NCI-H510A treated with DMSO at 0.1 percent for 48 hours (cell line): ENCODE measurements at places on chromosomes 5 and 9.
A peak's percentile ranks its signal among the peaks of the same experiment; 100 is the strongest.

- peak; percentile 18 for DNase-seq
Measured at GRCh38 chr5:153613672-153614071, 123.2 kb downstream of the GRIA1 start.

- peak; percentile 43 for DNase-seq
Measured at GRCh38 chr5:81787474-81788242, 36.8 kb upstream of the SSBP2 start.

- no peak for DNase-seq
Measured at GRCh38 chr5:1779782-1780613, 19.6 kb downstream of the MRPL36 start.

GRCh38 chr5:153619771-153620170 lies 129.3 kb downstream of the GRIA1 start:
- no peak for DNase-seq

DNA sequence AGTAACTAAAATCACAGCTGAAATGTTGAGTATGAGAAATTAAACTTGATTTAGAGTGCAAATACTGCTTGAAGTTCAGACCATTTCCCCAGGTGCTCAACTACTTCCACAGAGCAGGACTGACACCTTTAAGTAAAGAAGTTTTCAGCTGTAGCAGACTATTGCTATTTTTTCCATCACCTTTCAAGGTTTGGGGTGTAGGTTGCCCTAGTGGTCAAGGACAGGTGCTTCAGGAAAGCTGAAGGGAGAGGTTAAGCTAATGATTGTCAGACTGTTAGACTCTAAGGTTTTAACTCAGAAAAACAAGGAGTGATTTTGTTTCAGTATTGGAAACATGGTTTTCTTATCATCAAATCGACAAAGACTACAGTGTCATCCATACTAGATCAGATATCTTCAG lies 162.1 kb downstream of the CCDC192 start:
- DNase-seq: no peak

- DNase-seq: no peak
Measured at GRCh38 chr9:100428871-100429654, 2.1 kb downstream of the MSANTD3 start.
